Activated CD8-positive, alpha-beta memory T cell treated with anti-CD3 and anti-CD28 coated beads for 1 hour (primary cell): ENCODE measurements at places on chromosomes 3 and 15.

GRCh38 chr15:70189826-70190695 is 92.3 kb upstream of the TLE3 start:
- no peak for DNase-seq

- DNase-seq = no peak
Measured at GRCh38 chr3:55597641-55598040, 110.5 kb upstream of the WNT5A start.

DNA sequence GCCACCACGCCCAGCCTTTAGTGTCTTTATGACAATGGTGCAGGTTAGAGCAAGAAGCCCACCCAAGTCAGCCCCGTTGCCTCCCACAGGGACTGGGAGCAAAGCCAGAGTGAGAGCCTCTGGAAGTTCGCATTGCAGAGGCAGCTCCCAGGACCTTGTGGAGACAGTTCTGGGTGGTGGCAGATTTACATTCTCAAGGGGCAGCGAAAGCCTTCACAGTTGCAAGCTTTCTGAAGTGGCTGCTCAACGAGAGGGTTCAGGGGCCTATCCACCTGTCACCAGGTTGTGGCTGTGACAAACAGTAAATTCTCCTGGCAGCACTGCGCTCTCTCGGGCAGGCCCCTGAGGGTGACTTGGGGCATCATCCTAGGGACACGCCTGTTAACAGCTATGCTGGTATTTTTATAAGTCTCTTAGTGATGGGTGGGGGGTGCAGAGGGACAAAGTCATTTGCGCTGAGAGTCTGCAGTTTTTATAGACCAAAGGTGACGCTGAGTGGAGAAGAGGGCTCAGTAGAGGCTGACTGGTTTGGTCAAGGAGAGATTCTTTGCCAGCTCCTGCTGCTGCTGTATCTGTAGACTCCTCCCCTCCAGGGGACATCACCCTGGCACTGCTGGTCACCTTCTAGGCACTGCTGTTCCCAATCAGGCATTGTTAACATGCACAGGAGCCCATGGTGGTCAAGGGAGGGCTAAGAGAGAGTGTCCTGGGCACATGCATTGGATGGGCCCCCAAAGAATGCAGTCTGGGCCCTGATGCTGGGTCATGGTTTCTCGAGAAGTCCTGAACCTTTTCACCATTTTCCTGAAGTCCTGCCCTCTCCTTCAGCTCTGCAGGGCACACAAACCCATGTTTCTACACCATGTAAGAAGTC is 57.5 kb upstream of the KLF13 start:
- DNase-seq = no peak

- no peak for DNase-seq
Measured at GRCh38 chr3:129469026-129469425, 29.0 kb downstream of the IFT122 start.

DNA sequence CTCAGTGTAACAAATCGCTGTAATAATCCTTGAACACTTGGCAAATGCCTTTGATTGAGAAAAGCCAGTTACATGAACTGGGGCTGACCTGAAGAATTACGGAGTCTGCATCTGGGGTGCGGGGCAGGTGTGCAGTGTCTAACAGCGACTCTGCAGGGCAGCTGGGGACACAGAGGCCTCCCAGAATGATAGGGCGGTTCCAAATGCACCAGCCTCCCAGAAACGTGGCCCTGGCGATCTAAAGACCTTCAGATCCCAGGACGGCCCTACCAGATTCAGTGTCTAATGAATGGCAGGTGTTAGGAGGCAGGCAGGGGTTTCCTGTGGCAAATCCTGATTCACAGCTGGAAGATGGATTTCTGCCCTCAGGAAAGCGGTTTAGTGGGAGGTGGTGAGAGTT is 100.5 kb upstream of the RGMA start:
- no peak for DNase-seq

DNA sequence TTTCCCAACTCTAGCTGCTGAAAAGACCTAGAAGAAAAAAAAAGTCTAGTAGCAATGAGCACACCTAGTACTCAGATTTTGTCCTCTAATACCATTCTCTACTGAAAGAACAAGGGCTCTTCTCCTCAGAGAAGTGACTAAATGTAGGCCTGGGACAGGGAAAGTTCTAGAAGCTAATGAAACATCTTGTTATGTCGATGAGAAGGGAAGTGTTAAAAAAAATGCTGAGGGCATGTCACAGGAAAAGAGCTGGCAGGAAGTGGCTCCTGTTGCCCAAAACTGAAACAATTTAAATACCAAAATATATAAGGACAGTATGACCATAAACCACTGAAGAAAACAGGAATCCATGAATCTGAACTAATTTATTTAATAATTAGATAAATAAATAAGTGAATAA is 581.4 kb upstream of the TBL1XR1 start:
- no peak for DNase-seq
